ENCODE measurements at places on chromosomes 6 and 20.

DNA sequence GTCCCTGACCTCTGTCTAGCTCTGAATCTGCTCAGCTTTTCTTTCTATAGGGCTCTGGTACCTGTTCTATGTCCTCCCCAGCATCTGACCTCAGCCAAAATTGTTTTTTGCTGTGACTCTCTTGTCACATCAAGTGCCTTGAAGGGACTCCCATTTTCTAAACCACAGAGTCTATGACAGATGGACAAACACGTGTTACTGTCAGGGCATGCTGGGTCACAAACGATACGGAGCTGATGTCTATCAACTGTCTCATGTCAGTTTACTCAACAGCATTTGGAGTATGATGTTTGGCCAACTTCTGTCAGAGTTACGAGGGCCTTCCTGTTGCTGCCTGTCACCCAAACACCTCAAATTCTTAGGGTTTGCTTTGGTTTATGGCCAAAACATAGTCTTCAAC lies 20.5 kb downstream of the ID4 start:
- no peak for DNase-seq

- no peak for DNase-seq
Observed at GRCh38 chr6:106972500-106972899, 2.0 kb downstream of the CD24 start.

DNA sequence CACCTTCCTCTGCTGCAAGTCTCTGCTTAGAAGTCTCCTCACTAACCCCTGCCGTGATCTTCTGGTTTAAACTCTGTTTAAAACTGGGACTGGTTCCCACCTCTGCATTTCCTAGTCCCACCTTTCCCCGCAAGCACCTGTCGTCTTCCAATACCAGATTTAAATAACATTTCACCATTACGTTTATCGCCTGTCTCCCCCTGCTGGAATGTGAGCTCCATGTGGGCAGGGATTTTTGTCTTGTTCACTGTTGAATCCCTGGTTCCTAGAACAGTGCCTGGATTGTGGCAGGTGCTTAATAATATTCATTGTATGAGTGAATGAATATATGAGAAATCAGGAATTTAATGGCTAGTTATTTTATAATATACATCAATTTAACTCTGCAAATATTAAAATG lies 2.7 kb downstream of the GUCA1A start:
- DNase-seq: no peak

GRCh38 chr6:17585766-17586490 lies 14.2 kb upstream of the FAM8A1 start:
- no peak for DNase-seq

DNA sequence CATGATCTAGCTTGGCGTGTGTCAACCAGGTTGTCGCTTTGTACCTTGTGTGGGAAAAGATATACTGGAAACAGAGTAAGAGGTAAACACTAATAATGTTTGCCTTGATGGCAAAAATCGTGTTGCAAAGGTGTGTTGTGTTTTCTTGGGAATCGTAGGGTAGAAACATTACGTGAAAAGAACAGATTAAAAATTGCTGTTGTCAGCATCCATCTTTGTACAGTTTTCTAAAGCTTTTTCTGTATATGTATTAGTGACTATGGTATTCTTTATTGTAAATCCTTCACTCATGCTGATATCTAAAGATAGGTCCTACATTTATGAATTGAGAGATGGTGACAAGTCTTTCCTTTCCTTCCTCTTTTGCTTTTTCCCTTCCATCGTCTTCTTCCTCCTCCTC lies 116.9 kb downstream of the RPS12 start:
- DNase-seq: no peak

DNA sequence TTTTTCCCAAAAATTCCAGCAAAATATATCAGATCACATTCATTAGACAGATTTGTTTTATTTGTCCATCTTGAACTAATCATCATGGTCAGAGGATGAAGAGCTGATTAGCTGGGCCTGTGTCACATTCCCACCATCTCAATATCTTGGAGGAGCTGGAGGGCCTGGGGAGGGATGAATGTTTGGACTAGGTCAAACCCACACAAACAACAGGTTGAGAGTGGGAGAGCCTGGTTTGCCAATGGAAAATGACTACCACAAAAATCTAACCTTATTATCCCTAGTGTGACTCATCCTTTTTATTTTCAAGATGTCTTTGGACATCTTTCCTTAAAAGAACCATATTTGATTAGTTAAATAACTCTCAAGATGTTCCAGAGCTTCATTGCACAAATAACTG lies 242.4 kb downstream of the OGFRL1 start:
- no peak for DNase-seq

- DNase-seq: no peak
Observed at GRCh38 chr6:3744211-3744900, 7.2 kb downstream of the PXDC1 start.

DNA sequence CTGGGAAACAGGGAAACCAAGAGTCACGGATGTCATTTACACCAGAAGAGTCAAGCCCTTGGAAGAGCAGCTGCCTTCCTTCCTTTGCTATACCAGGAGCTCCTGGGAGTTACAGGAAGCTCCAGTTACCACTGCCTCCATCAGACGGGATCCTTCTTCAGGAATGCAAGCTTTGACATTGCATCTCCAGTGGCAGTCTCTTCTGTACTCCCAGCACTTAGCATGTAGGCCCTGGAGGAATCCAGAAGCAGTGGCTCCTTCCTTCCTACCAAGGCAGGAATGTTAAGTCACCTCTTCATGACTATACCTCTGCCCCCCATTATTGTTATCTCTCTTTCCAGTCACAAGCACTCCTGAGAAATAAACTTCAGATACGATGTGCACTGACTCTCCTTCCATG lies 836.0 kb downstream of the MAFB start:
- DNase-seq: no peak

DNA sequence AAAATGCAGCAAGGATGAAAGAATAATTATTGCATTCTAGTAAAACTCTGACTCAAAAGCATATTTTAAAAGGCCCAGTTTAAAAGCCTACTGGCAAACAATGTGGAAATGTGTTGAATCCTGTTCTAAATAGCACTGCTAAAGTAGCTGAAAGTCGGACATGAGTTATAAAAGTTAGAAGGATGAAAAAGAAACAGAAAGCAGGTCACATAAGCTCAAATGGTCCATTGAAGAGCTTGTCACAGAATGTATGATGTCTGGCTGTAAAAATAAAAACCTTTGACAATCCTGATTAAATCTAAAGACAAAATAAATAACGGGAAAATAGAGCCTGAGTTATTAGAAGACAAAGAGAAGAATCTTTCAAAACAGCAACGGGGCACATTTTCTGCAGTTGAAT lies 218.6 kb upstream of the UFL1 start:
- no peak for DNase-seq

DNA sequence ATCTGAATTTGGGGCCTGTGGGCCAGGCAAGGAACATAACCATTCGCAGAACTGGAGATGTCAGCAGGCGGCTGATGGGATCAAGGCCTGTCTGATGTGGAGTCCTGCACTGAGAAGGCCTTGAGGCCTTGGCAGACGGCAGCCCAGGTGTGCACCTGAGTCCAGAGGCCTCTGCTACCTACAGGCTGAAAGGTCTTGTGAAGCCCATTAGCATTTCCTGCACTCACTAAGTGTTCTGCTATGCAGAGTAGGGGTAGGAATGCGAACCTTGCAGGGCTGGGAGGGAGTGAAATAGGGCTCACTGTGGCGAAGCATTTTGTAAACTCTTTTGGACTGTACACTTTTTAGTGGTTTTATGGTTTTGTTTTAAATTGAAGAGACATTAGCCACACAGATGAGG lies 48.3 kb upstream of the RNF24 start:
- DNase-seq: no peak

DNA sequence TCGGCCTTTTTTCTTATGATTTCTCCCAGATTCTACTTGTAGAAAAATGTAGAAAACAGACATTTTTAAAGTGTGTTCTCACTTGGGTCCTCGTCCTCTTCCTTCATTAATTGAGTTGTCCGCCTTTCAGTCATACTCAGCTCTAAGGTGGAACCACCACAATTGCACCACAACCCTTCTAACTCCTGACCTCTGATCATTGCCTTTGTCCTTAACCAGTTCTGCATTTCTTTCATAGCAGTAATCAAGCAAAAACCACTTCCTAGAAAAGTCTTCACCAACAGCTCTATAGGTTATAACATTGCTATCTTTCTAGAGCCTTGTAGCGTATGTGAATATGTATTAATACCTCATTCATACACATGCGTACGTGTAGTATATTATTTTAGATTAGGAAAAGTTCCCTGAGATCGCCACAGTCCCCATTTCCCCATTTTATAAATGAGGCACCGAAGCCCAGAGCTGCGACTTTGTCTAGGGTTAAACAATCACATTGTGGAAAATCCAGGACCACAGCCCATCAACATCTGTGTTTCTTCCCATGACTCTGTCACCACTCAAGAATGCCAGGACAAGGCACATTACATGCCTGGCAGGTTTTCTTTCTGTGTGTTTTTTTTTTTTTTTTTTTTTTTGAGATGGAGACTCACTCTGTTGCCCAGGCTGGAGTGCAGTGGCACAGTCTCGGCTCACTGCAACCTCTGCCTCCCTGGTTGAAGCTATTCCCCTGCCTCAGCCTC lies 175.5 kb downstream of the BTBD3 start:
- no peak for DNase-seq

GRCh38 chr6:1767481-1768246 lies 157.9 kb downstream of the FOXC1 start:
- DNase-seq: no peak

Measured in KG1 (cell line).